Activated CD4-positive, alpha-beta T cell treated with anti-CD3 and anti-CD28 coated beads, Interleukin-2, amount 50 U/mL, for 1 hour (primary cell): ENCODE measurements at places on chromosomes 4 and X.

DNA sequence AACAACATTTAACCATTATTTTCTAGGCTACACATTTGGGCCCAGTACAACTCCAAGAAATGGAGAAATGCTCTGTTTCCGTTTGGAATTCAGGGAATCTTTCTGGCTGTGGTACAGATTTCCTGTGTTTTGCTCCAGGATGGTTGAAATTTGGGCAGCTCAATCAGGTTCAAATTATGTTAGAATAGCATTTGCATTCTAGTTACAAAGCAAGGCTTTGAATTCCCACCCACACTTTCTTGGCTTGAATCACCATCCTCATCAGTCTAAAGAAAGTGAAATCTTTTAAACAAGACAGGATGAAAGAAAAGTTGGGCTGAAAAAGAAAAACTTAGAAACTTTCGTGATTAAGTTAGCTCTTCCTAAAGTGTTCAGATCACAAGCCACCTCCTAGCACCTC is 98.1 kb upstream of the VCX3B start:
- no peak for DNase-seq

DNA sequence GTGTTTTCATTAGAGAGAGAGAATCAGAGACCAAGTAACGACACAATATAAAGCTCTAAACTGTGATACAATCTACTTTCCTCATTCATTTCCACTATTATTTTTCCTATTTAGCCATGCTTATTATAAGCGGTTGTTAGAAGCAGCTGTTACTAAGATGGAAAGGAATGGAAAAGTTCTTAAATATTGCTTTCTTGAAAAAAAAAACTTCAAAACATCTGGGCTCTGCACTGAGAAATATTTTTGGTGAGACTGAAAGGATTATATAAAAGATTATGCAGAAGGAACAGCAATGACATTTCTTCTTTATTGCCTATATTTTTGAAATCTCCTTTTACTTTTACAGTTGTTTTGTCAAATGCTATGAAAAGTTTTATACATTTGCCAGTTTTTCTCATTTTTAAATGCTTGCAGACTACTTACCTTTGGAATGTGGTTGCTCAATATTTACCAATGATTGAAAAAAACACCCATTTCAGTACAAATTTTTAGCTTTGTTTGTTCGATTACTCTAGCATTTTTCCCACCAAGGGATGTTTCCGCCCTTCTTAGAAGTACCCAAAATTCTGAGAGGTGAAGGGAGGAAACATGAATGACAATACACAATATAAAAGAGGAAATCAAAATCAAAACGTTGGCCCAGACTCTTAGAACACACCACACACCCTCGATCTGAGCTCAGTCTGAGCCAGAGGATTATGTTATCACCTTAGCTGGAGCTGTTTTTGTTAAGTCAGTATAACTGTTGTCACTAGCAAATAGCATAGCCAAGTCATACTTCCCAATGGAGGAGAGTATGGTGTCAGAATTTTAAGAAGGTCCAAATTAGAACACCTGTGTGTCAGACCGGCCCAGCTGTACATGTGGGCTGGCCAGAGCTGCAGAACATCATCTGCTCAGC is 18.4 kb downstream of the DKK2 start:
- no peak for DNase-seq

DNA sequence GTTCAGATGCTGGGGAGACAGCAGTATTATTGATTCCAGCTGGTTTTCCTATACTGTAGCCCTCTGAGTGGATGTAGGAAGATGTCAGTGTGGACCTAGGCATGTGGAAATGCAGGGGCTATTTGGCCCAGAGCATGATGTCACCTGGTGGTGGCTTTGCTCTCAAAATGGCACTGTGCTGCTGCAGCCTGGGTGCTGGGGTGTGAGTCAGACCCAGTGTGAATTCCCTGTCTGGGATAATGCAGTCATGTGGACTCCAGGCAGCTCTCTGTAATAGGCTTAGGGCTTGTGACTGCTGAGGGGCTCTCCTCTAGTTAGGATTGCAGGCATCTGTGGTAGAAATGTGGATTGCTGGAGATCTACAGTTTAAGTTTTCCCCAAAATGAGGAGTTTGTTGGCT is 70.7 kb downstream of the DCAF8L2 start:
- no peak for DNase-seq

DNA sequence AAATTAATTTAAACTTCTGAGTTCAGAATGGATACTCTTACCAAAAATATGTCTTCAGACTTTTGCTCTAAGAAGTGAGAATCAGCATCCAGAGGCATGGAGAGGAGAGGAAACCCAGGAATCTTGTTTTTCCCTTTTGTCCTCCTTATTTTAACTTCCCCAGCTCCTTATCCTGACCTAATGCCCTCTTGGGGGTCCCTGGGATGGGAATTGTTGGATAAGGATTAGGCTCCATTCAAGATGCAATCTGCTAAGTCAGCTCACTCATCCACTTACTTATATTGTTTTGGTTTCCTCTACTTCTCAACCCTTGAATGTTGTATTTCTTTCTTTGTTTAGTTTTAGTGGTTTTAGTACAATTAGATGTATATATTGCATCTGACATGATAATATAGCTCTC is 208.4 kb upstream of the PCDH7 start:
- DNase-seq, result no peak

DNA sequence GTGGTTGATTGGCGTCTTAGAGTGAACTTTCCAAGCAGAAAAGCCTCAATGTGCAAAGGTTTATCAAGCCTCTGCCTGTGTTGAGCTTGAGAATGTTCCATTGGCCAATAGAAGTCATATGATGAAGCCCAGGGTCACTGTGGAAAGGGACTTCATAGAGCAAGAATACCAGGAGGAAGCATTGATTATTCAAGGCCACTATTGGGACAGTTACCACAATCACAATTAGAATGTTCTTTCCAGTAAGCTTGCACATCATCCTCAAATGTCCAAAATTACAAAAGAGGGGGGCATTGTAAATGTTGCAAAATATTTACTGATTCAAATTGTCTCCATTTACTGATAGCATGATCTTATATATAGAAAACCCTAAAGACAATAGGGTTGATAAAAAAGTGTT is 32.9 kb upstream of the NDP start:
- no peak for DNase-seq

DNA sequence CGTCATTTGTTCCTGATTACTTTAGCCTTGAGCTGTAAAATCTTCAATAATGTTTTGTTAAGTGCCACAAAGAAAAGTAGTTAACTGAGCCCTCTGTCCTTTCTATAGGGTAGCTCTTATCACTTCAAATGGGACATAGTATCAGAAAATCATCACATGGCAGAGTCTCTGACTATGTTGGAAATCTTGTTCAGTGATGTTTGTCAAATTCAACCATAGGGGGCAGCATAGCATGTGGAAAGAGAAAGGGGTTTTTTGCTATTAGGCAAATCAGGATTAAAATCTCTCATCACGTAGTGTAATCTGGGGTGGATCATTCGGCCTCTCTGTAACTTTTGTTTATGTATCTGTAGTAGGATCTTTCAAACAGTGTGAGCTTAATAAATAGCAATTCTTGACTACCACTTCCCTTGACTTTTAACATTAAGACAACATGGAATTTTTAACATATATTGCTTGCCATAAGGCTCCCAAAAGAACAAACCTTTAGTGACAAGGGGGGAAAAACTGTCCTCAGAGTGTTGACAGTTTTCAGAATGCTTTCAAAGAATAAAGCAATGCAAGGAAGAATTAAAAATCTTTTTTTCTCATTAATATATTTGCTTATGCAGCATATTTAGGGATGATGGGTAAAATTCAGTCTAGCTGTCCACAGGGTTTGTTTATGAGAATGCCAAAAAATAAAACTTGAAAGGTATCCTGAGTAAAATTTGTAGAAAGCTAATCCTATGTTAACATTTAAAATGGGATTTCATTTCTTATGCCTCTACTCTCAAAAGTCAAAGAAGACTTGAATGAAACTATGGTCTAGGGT is 127.2 kb downstream of the FBXW7 start:
- no peak for DNase-seq

- peak; percentile 32 for DNase-seq
Measured at GRCh38 chrX:150486011-150486410, 82.4 kb upstream of the MTM1 start.

- no peak for DNase-seq
Measured at GRCh38 chrX:23857363-23857762, 50.4 kb downstream of the APOO start.

GRCh38 chr4:84697615-84698201 is 114.8 kb downstream of the CDS1 start:
- no peak for DNase-seq
